ENCODE measurements at places on chromosomes 3 and 15.

DNA sequence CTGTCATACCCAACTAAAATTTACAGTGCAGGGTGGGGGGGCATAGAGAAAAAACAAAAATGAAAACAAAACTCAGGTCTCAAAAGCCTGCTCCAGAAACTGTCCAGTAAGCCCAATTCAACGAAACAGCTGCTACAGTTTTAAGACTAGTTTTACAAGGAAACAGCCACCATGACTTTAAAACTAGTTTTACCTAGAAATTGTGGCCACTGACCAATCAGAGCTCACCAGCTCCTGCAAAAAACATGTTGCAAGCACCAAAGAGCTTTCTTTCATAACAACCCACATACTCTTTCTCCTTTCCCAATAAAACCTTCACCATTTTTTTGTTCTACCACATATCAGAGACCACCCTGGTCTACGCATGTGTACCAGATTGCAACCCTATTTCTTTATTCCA, 7.3 kb upstream of the CFAP91 start:
- peak; percentile 31 for DNase-seq

- peak; percentile 37 for DNase-seq
Observed at GRCh38 chr3:184740509-184741258, 28.8 kb upstream of the MAGEF1 start.

- peak; percentile 50 for DNase-seq
Observed at GRCh38 chr3:88031642-88032077, 27.1 kb downstream of the CGGBP1 start.

DNA sequence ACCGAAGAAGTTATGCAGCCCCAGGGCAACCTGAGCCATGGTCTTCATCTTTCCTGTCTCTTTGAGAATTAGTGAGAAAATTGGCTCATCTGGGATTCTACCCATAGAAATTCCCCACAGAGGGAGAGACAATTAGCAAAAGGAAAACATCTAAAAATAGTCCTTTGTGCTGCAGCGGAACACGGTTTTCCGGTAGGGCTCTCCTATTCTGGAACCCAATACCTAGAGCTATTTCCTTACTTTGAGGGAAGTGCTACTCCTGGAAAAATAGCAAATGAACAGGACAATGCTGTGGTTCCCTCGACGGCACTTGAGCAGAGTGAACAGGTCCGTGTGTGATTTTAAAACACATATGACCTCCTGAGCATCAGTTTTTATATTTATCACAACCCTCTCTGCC, 210.5 kb downstream of the FGF12 start:
- DNase-seq, result no peak

- no peak for DNase-seq
Observed at GRCh38 chr3:194760494-194761137, 74.9 kb downstream of the FAM43A start.

- no peak for DNase-seq
Observed at GRCh38 chr3:134903837-134904236, 108.8 kb downstream of the EPHB1 start.

DNA sequence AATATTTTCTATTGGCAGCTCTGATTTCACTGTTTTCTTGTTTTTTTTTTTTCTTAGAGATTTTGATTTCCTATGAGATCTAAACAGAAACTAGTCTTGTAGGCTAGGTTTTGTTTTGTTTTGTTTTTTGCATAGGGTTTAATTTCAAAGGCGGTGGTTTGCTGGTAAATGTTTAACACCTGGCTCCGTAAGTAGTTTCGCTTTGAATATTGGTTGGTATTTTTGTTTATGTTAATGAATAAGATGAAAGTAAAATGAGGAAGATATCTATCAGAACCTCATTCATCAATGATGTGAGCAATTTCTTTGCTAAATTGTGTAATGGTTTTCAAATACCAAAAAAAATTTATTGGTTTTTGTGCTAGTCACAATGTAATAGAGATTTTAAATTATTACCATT, 39.7 kb upstream of the TM4SF1 start:
- DNase-seq, result no peak

- peak; percentile 53 for DNase-seq
Observed at GRCh38 chr3:112744825-112745566, 101.7 kb downstream of the CD200R1L start.

- DNase-seq, result no peak
Observed at GRCh38 chr3:62289922-62290321, 83.4 kb downstream of the FEZF2 start.

DNA sequence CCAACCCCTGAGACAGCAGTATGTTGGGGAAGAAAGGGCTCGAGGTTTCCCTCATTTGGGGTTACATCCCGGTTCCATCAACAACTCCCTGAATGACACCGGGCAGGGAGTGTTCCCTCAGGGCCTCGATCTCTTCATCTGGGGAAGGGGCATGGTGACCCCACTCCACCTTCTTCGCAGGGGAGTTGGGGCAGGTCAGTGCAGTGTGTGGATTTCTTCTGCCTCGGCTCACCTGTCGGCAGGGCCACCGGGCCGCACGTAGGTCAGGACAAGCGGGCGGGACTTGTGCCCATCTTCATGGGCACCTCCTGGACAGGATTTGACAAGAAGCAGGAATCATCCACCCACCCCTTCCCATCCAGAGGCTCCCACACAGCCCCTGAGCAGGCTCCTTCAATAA, 17.4 kb downstream of the GRIP2 start:
- DNase-seq, result no peak

DNA sequence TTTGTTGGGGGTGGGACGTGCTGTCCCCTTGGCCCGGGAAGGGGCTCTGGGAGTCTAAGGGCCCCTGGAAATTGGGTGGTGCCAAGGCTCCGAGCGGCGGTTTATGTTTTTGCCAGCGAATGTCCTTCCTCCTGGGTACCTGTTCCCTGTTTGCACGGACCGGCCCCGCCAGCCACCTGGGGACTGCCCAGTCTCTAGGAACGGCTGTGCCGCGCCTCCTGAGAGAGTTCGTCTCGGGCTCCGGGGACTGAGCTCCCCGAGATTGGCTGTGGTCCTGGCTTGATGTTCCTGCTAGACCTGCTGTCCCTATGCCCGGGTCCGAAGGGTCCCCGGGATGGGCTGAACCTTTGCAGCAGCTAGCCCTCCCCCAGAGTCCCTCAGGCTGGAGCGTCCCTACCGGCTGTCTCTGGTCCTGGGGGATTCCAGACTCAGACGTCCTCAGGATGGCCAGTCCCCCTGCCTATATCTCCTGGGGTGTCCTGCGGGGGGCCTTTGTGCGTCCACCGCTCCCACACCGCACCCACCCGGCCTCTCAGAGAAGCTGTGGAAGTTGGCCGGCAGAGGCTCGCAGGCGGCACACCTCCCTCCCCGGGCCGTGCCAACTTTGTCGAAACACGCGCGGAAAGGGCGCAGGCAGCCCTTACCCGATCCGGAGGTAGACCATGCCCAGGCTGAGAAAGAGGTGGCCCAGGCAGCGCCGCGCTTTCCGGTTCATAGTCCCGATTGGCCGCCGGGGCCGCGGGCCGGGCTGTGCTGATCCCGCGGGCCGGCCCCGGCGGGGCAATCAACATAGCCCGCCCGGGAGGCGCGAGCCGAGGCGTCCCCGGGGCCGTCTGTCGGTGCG, 547 bp downstream of the WNT7A start:
- DNase-seq, result no peak

DNA sequence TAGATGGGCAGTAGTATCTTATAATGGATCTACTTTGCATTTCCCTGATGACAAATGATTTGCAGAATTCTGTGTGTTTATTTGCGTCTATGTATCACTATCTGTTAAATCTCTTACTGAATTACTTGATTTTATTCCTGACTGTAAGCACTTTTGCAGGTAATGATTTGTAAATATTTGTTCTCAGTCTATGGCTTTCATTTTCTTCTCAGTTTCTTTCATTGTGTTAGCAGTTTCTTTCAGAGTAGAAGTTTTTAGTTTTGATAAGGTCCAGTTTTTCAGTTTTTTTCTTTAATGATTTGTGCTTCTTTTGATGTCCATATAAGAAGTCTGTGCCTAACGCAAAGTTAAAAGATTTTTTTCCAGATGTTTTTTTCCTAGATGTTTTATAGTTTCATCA, 12.9 kb downstream of the SLC25A36 start:
- DNase-seq, result no peak

- DNase-seq, result peak; percentile 36
Observed at GRCh38 chr3:16186086-16186485, 11.6 kb downstream of the GALNT15 start.

DNA sequence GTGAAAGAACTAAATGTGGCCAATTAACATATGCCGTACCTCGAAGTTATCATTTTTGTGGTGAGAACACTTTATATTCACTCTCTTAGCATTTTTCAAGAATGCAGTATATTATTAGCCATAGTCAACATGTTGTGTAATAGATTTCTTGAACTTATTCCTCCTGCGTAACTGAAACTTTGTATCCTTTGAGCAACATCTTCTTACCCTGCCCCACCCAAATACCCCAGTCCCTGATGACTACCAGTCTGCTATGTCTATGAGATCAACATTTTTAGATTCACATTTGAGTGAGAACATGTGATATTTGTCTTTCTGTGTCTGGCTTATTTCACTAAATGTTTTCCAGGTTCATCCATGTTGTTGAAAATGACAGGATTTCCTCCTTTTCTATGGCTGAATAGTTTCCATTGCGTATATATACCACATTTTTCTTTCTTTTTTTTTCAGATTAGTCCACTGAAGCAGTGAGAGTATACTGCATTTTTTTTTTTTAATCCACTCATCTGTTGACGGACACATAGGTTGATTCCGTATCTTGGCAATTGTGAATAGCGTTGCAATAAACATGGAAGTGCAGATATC, 12.7 kb upstream of the KBTBD8 start:
- DNase-seq, result no peak

- peak; percentile 42 for DNase-seq
Observed at GRCh38 chr3:113245761-113246161, 34.4 kb downstream of the BOC start.

DNA sequence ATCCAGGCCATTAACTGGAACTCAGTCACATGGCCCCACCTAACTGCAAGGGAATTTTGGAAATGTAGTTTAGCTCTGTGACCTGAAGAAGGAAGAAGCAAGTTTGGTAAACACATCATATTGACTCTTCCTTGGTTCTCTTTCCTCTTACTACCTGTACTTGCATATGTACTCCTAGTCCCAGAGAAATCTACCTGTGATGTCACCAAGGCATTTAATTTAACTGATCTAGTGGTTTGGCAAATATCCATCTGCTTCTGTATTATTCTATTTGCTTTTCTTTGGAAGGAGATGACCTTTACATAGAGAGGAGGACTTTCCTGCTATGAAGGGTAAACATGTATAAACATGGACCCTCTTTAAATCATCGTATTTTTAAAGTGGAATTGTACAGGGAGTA, 150.8 kb downstream of the TMEM108 start:
- no peak for DNase-seq

DNA sequence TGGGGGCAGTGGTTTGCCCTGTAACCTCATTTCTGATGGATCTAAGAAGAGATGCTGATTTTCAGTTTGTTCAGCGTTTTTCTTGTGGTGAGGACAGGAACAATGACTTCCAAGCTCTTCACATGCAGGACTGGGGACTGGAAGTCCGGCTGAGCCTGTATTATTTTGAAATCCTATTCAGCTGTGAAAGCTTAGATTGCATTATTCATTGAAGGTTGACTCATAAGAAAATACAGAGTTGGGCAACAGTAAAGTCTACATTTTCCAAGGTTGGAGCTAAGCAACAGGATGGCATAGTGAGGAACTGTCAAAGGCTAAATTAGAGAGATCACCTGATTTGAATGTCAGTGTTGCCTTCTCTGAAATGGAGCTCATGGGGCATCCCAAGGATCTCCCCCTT, 230.9 kb upstream of the FEZF2 start:
- DNase-seq, result peak; percentile 88

DNA sequence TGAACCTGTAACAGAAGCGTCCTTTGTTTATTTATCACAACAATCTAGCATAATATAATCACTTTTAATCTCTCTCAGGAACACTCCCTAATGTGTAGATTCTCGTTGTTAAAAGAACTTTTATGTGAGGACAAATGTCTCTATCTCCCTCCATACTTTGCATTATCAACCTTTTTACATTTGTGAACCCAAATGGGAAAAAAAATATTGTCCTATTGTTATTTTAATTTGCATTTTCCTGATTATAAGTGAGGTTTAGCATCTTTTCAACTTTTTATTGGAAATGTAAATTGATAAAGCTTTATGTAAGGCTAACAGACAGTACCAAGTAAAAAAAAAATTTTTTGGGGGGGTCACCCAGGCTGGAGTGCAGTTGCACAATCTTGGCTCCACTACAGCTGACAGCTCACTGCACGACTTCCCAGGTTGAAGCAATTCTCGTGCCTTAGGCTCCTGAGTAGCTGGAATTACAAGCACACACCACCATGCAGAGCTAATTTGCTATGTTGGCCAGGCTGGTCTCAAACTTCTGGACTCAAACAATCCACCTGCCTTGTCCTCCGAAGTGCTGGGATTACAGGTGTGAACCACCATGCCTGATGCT, 33.0 kb upstream of the DENND4A start:
- peak; percentile 79 for DNase-seq

- DNase-seq, result peak; percentile 61
Observed at GRCh38 chr3:43768381-43768973, 77.7 kb downstream of the ABHD5 start.

GRCh38 chr3:138359148-138359918, 11.0 kb downstream of the MRAS start:
- no peak for DNase-seq

GRCh38 chr15:50149090-50149489, 30.1 kb upstream of the ATP8B4 start:
- DNase-seq, result no peak

- DNase-seq, result no peak
Observed at GRCh38 chr15:27864086-27864485, 235.0 kb downstream of the OCA2 start.

- no peak for DNase-seq
Observed at GRCh38 chr3:145191543-145191942, 969.4 kb downstream of the PLOD2 start.

DNA sequence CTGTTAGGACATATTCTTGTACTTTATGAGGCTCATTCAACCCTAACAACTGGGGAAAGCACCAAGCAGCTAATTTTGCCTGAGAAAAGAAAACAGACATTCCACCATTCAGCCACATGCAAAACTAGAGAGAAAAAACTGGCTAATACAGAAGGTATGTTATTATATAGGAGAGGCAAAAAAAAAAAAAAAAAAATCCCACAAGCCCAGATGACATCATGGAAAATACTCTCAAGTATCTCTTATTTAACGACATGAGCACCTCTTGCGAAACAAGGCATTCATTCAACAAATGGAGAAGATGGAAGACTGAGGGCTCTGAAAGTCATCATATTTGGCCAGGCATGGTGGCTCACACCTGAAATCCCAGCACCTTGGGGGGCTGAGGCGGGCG, 61.5 kb downstream of the PRICKLE2 start:
- DNase-seq, result peak; percentile 93

- peak; percentile 95 for DNase-seq
Observed at GRCh38 chr15:83904107-83905040, 250.5 kb downstream of the ADAMTSL3 start.

- no peak for DNase-seq
Observed at GRCh38 chr3:37347941-37348340, 173.6 kb upstream of the LRRFIP2 start.

- DNase-seq, result no peak
Observed at GRCh38 chr3:127131424-127132170, 61.3 kb upstream of the PRR23E start.

DNA sequence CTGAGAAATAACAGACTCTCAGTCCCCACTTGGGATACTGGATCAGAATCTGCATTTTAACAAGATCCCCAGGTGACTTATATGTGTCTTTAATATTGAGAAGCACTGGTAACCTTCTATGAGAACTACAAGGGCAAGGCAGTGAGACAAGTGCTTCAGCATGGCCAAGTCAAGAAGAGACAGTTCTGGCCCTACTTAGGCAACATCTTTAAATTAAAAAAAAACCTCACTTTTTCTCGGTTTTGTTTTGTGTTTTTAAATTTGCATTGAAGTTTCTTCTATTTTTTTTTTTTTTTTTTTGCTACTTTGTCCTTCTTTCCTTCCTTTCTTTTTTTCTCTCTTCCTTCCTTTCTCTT, 42.5 kb upstream of the SPTSSB start:
- DNase-seq, result no peak

Data from choroid plexus epithelial cell (primary cell).